ENCODE measurements at places on chromosomes 11 and 22. TPM values are rescaled to one million over a fixed set of nuclear protein-coding genes. Genes with fewer than 3 reads are reported as not detected.

DNA sequence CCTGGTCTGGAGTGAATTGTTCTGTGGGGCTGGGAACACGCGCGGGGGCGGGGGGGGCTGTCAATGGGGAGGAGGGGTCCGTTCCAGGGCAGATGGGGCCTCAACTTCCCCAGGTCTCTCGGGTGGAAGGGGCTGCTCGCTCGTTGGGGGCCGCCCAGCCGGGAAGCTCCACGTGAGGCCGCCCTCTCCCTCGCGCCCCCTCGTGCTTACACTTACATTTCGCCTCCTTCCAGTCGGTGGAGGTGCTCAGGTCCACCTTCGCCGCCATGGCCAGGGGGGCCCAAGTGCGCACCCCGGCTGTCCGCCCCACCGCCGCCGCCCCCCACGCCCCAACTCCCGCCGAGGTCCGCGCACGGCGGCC lies 452 bp downstream of the MACROD1 start:
- no peak for DNase-seq

DNA sequence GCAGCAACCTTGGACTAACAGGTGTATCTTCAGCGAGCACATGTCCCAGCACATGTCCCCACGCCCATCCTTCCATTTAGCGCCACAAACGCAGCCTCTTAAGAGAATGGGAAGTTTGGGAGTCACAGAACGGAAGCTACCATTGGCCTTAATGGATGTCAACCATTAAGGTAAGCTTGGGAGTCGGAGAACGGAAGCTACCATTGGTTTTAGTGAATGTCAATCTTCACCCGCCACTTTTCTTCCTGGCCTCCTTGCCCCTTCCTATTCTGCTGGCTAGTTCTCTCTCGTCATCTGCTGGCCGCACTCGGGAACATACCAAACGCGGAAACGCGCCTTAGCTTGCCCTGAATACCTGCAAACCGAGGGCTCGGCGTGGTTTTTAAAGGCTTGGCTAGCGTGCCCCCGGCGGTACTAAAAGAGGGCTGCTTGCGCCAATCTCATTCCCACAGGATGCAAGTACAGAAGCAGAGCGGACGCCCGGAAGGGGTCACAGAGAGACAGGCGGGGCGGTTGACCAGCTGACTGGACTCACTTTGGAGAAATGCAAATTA lies 24.3 kb downstream of the GLYATL1 start:
- DNase-seq = no peak

The MRPL23 gene
- 109 TPM for total RNA-seq

GRCh38 chr11:86372586-86372985 lies 2.1 kb upstream of the CCDC81 start:
- no peak for DNase-seq

- no peak for DNase-seq
These were observed 80.0 kb downstream of the BLID start for GRCh38 chr11:122036018-122036417.

DNA sequence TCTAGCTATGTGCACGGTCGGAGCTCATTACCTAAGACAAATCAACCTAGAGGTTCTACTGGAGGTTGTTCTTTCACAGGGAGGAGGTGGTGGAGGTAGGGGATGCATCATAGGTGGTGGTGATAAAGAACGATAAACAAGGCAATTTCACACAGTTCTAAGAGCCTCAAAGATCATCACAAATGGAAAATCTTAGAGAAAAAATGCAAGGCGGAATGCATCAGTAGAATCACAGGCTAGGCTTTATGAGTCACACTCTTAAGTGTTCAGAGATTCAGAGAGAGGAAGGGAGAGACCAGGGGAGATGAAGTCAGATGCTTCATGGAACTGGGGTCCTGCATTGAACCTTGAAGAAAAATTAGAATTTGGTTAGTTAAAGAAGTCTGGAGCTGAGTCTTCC lies 58.3 kb downstream of the TMPRSS5 start:
- no peak for DNase-seq

GRCh38 chr11:121427400-121427744 lies 24.7 kb upstream of the SORL1 start:
- no peak for DNase-seq

All from HCT116 (cell line).